ENCODE measurements at places on chromosomes 6 and 20. TPM values are rescaled to one million over a fixed set of nuclear protein-coding genes. Genes with fewer than 3 reads are reported as not detected.

The GSTA1 gene
- total RNA-seq, result not detected

The OPN5 gene
- not detected for total RNA-seq

The CDSN gene
- not detected for total RNA-seq

The ARMC2 gene
- 0.79 TPM for total RNA-seq

The SLC32A1 gene
- total RNA-seq, result not detected

The SAPCD1 gene
- total RNA-seq, result 2.4 TPM

The BNIP5 gene
- total RNA-seq, result not detected

The RNF8 gene
- 48.1 TPM for total RNA-seq

The TCF21 gene
- not detected for total RNA-seq

The CRISP2 gene
- not detected for total RNA-seq

DNA sequence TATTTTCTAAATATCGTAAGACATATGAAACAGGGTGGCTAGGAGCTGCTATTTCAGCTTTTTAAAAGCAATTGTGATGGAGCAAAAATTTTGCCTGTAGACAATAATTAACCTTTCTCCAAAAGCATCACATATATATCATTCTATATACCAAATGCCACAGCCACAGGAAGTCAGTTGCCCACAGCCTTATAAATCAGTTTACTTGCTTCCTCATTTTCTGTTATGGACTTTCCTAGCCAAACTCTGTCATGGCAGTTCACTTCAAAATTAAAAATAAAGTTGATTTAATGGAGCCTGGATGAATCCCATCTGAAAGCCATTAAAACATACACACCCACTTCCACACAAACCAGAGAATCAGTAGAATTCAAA is 93.4 kb upstream of the NHSL1 start:
- no peak for DNase-seq

GRCh38 chr20:17845701-17846475 is 122.7 kb downstream of the SNX5 start:
- peak; percentile 32 for DNase-seq

DNA sequence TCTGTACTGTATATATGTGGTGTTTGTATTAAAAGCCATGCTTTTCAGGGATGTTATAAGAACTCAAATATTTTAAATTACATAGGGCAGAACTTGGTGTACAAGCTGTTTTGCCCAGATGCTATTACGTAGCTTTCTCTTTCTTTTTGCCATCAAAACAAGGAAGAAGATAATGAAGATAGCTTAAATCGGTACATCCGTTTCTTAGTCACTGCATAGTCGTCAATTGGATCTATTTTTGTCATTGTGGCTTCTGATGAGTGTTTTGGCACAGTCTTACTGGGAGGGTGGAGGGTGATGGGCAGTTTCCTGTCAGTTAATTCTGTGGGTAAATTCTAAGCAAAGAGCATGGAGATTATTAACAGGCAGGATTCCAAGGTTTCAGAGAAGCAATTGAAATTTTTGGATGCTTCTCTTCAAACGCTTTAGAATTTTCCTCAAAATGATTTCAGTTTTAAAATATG is 649.1 kb upstream of the GJE1 start:
- DNase-seq, result peak; percentile 78

- DNase-seq, result no peak
Measured at GRCh38 chr6:15682965-15683822, 20.4 kb upstream of the DTNBP1 start.

- peak; percentile 70 for DNase-seq
Measured at GRCh38 chr6:71375676-71376075, 87.1 kb downstream of the OGFRL1 start.

DNA sequence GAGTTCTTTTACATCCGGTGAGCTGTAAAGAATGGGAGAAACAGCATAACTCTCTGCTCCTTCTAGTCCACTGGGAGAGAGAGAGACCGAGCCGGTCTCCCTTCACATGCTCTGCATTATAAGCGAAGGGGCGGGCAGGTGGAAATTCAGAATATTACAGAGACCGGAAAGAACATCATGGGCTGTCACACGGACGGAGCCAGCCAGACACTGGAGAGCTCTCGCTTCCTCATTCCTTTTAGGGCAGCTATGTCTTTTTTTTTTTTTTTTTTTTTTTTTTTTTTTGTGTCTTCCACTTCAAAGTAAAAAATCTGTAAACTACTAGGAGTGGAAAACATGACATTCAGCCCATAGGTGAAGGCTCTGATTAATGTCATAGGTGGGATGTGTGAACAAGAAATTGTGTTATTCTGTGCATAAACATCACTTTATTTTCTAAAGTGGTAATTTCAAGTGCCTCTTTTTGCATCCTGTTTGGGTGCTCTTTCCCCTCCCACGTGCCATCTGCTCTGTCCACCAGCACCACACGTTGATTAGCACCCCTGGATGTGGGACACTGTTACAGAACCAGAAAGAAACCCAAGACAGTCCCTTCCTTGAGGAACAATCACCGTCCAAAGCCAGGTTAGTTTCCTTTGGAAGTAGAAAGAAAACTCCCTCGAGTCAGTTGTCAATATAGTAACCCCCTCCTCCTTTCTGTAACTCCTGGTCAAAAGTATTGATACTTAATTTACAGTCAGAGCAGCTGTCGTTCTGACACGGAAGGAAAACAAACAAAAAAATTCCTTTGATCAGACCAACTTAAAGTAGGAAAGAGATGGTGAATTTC is at the start of gene TAGAP:
TSS of gene TAGAP (minus strand) at position 93 of the 829 bp plus-strand sequence. CDS start 845 bp downstream, outside the sequence.
- DNase-seq, result no peak

GRCh38 chr6:162230147-162230752 is 497.3 kb downstream of the PRKN start:
- DNase-seq, result no peak

DNA sequence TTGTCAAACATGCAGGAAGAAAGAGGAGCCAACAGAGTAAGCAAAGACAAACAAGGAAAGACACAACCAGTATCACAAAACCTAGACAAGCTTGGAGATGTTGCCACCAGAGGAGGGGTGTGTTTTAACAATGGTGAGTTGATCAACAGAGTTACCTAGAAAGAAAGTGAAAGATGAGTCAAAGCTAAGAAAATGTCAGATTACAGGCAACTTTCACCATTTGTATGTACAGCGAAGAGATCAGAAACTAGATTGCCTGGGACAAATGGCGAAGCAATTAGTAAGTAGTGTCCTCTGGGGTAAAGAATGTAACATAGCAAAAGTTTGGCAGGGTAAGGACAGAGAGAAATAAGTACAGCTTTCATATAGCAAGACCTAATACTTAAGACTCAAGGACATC is 51.6 kb upstream of the POU3F2 start:
- DNase-seq, result no peak

- no peak for DNase-seq
Measured at GRCh38 chr6:88761237-88762031, 202.0 kb downstream of the RNGTT start.

GRCh38 chr6:159880412-159880975 is 10.3 kb upstream of the MAS1 start:
- DNase-seq, result no peak

DNA sequence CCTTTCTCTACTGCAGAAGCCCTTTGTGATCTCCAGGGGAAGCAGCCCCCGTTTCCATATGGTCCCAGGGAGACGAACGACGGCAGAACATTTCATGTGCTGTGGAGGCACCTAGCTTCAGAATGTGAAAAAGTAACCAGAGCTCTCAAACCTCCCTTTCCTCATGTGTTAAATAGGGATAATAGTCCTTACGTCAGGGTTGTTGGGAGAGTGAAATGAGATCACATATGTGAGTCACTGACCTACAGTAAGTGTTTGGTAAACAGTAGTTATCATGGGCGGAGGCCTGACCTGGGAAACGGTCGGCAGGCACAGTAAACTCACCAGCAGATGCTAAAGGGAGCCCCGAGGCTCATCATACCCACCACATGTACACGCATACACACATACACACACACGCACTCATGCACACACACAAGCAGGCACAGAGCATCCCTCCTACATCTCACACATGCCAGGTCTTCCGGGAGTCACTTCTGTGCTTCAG is 89.7 kb downstream of the LY86 start:
- peak; percentile 71 for DNase-seq

DNA sequence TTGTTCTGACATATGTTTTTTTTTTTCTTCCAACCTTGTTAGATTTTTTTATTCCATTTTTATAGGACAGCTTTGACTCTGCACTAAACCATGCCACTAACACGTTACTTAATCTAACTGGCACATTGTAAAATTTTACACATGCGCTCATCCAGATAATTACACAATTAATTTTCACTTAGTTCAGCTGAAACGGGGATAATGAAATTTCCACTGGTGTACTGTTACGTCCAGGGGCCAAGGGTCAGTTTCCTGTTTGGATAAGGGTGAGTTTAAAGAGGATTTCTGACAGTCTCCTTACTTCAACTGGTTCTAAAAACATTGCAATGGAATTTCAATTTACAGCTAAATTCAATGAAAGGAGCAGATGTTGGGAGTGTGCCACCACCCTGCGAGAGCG is 221.8 kb upstream of the CEP162 start:
- peak; percentile 29 for DNase-seq

- no peak for DNase-seq
Measured at GRCh38 chr6:192313-192664, 100.0 kb upstream of the DUSP22 start.

- peak; percentile 90 for DNase-seq
Measured at GRCh38 chr6:161418463-161418945, 144.6 kb upstream of the AGPAT4 start.

DNA sequence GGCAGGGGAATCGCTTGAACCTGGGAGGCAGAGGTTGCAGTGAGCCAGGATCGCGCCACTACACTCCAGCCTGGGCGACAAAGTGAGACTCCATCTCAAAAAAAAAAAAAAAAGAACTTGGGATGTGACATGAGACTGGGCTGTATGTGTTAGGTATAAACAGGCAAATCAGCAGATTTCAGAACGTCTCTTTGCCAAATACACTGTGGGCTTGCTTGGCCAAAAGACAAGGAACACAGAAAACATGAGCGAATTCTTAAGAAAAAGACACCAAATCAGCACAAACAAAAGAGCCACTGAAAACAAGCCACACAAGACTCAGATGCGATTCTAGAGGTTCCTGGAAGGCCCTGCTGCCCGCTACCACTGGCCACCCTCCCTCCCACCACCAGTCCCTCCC is 12.5 kb downstream of the ETV7 start:
- DNase-seq, result no peak

DNA sequence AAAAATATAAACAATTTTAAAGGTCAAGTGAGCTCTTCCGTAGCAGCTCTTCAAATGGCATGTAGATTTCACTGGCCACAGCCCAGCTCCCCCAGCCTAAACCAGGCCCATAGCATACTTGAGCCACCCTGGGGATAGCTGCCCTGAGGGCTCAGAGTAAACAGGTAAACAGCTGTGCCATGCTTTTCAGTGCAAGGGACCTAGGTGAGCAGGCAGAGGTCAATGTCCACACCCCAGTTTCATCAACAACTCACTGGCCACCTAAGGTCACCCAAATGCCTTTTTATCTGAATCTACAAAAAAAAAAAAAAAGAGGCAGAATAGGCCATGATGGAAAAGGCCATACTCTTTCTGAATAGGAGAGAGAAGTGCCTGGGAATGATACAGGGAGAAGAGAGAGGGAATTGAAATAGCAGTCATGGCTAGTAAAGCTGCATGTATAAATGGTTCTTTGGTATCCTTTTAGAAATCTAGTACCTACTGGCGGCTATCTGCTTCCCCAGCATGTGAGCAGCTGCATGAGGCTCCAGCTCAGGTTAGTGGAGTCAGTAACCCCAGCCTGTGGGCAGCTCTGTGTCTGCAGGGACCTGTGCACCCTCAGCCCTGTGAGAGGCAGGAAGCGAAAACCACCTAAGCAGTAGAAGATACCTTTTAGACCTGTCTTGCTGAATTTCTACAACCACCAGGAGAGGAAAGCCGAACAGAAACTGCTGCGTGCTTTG is 77.0 kb downstream of the FOXA2 start:
- DNase-seq, result no peak

GRCh38 chr6:81451787-81452186 is 300.7 kb downstream of the TENT5A start:
- no peak for DNase-seq

DNA sequence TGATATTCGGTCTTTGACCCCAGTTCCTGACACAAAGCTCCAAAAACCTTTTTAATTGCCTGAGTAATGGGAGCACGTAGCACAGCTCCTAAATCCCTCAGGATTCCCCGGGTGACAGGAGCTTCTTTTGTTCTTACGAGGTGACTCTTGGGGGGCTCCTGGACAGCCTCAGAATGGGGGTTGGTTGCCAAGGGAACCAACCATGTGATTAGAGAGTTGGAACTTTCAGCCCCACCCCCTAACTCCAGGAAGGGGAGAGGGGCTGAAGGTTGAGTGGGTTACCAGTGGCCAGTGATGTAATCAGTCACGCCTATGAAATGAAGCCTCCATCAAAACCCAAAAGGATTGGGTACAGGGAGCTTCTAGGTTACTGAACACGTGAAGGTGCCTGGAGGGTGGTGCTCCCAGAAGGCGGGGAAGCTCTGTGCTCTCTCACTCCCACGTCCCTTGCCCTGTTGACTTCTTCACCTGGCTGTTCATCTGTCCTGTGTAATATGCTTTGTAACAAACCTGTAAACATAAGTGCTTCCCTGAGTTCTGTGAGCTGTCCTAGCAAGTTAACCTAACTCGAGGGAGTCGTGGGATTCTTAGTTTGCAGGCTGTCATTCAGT is 89.5 kb downstream of the CHMP4B start:
- no peak for DNase-seq

DNA sequence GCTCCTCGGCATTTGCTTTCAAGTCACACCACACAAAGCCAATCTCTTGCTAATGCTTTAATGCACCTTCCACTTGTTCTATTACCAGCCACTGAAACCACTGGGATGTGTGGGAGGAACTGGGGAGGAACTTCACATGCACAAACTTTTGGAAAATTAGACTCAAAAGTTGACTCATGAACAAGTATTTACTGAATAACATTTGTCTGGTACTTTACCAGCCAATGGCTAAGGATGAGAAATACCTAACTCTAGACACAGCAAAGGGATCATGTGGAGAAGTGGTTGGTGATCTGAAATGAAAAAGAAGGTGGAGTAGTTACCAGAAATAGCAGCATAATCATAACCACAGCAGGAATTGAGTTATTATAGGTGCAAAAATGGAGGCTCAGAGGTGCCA is 554.0 kb upstream of the NOX3 start:
- no peak for DNase-seq

GRCh38 chr6:169165561-169166300 is 87.9 kb downstream of the THBS2 start:
- no peak for DNase-seq

GRCh38 chr20:37256286-37256685 is 5.3 kb downstream of the GHRH start:
- no peak for DNase-seq

GRCh38 chr20:33640287-33640686 is 21.8 kb upstream of the C20orf144 start:
- no peak for DNase-seq

- no peak for DNase-seq
Measured at GRCh38 chr6:109507490-109508072, 24.6 kb upstream of the ZBTB24 start.

- no peak for DNase-seq
Measured at GRCh38 chr20:5131502-5131901, 4.7 kb downstream of the CDS2 start.

DNA sequence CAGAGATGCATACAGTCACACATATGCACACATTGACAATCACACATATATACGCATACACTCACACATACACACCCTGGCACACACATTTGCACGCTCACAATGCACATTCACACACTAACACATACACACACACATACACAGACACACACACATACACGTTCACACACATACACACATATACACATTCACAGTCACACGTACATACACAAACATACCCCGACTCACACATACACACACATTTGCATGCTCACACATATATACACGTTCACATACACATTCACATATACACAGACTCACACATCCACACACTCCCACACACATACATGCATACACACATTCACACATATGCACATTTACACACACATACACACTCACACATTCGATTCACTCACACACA is 366.8 kb upstream of the ID4 start:
- no peak for DNase-seq

- peak; percentile 24 for DNase-seq
Measured at GRCh38 chr6:7904654-7905319, 5.8 kb downstream of the TXNDC5 start.
